Mesangial cell (primary cell): ENCODE measurements at places on chromosomes 7 and 10. TPM values are rescaled to one million over a fixed set of nuclear protein-coding genes. Genes with fewer than 3 reads are reported as not detected.

PARG gene
- 15.1 and 18.7 TPM in 2 replicates for total RNA-seq

CCDC172 gene
- total RNA-seq: not detected in 2 replicates

NMT2 gene
- total RNA-seq: 21.7 and 24.6 TPM in 2 replicates

ATAD1 gene
- total RNA-seq: 16.8 and 22.7 TPM in 2 replicates

XRCC2 gene
- total RNA-seq: 0.38 and 4.9 TPM in 2 replicates

LRRC17 gene
- 23.5 and 71.7 TPM in 2 replicates for total RNA-seq

BAG3 gene
- total RNA-seq: 48.2 and 53.6 TPM in 2 replicates

CALHM3 gene
- total RNA-seq: not detected in 2 replicates

COBL gene
- 0.49 and 0.89 TPM in 2 replicates for total RNA-seq

CYP2C18 gene
- total RNA-seq: not detected in 2 replicates

DENND2A gene
- 4.7 and 20.7 TPM in 2 replicates for total RNA-seq

CHST15 gene
- total RNA-seq: 11.6 and 17.6 TPM in 2 replicates
